ENCODE measurements at places on chromosomes 11 and 22.

GRCh38 chr11:35045236-35045820, 93.6 kb upstream of the CD44 start:
- no peak for DNase-seq

- peak; percentile 38 for DNase-seq
Observed at GRCh38 chr11:23079382-23079813, 219.1 kb upstream of the CCDC179 start.

GRCh38 chr22:48802576-48802975, 1025.1 kb downstream of the BRD1 start:
- no peak for DNase-seq

DNA sequence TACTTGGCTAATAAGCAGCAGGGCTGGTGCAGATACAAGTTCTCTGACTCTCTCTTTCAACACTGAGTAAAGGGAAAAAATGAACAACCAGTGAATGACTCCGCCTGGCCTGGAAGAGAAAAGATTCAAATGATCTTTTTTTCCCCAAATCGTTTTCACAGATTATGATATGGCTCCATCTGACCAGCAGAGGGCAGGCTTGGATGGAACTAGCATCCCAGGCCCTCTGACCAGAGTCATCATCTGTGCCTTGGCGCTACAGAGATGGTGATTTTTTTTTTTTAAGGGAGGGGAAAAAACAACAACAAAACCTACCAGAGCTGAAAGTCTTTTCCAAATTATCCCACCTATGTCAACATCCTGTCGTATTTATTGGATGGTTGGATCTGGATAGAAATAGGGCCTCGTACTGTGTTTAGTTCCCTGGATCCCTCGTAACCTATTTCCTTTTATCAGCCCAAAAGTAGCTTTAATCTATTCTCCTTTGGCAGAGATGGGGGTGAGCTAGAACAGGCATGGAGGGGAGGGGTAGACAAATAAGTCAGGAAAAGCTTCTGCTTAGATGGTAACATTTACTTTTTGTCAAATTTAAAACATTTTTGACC, 69.7 kb downstream of the PRSS23 start:
- DNase-seq, result peak; percentile 47

GRCh38 chr22:31144223-31144622, 3.9 kb upstream of the PLA2G3 start:
- DNase-seq, result peak; percentile 32

DNA sequence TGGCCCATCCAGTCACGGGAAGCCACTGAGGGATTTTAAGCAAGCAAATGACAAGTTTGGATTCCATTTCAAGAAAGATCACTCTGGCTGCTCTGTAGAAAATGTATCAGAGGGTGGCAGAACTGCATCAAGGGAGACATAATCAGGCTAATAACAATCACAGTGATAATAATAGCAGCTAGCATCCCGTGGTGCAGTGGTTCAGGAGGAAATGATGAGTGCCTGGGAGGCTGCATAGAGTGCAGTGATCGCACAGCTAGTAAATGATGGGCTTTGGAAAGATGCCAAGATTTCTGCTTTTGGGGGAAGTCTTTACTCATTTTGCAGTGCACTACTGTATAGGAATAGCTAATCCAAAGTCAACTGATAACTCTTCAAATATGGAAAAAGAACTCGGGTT, 35.8 kb downstream of the TNRC6B start:
- DNase-seq, result no peak

- peak; percentile 69 for DNase-seq
Observed at GRCh38 chr11:100632941-100633452, 54.1 kb upstream of the ARHGAP42 start.

DNA sequence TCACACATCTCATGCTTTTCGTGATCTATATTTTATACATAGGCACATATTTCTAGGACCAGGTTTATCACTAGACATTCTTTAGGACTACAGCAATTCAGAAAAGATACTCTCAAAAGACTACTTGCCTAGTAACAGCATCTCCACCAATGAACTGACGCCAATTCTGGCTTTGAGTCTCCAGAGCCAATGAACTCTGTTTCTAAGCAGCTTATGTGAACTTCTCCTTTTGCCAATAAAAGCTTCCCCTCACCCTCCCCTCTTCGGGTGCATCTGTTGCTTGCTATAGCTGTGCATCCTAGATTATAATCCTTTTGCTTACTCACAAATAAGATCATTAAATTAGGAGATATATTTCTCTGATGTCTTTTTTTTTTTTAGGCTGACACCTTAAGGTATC, 11.4 kb upstream of the ANKK1 start:
- DNase-seq, result peak; percentile 20

GRCh38 chr22:25896592-25896991, 154.6 kb downstream of the MYO18B start:
- no peak for DNase-seq

- no peak for DNase-seq
Observed at GRCh38 chr22:22138915-22139314, 105.7 kb upstream of the VPREB1 start.

- no peak for DNase-seq
Observed at GRCh38 chr11:92540096-92540495, 315.5 kb downstream of the FAT3 start.

GRCh38 chr11:130418210-130418609, 10.2 kb downstream of the ADAMTS8 start:
- no peak for DNase-seq

GRCh38 chr11:45264839-45265515, 21.2 kb downstream of the SYT13 start:
- peak; percentile 95 for DNase-seq

- DNase-seq, result no peak
Observed at GRCh38 chr11:20458905-20459632, 71.6 kb downstream of the PRMT3 start.

- peak; percentile 15 for DNase-seq
Observed at GRCh38 chr11:9057007-9057406, 34.4 kb downstream of the SCUBE2 start.

DNA sequence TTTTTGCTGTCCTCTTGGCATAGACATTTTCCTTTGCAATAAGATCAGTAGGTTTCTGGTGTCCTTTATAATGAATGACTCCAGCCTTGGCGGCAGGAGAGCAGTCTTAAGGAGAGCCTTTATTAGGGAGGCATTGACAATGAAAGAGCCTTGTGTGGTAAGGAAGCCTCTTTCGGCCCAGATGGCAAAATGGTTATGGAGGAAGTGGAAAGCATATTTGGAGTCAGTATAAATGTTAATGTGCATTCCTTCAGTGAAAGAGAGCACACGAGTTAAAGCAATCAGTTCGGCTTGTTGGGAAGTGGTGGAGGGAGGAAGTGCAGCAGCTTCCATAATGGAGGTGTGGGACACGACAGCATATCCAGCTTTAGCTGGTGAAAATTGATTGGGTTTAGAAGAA, 18.1 kb upstream of the ANO1 start:
- no peak for DNase-seq

GRCh38 chr11:115247361-115247760, 256.9 kb downstream of the CADM1 start:
- no peak for DNase-seq

GRCh38 chr11:129287920-129288319, 87.7 kb upstream of the BARX2 start:
- DNase-seq, result no peak

GRCh38 chr11:223884-224283, 12.3 kb downstream of the SIRT3 start:
- DNase-seq, result no peak

- no peak for DNase-seq
Observed at GRCh38 chr11:103928040-103928801, 108.2 kb upstream of the DDI1 start.

GRCh38 chr11:32466279-32466915, 31.1 kb upstream of the WT1 start:
- DNase-seq, result no peak

- peak; percentile 56 for DNase-seq
Observed at GRCh38 chr11:75513250-75513649, 12.5 kb downstream of the GDPD5 start.

DNA sequence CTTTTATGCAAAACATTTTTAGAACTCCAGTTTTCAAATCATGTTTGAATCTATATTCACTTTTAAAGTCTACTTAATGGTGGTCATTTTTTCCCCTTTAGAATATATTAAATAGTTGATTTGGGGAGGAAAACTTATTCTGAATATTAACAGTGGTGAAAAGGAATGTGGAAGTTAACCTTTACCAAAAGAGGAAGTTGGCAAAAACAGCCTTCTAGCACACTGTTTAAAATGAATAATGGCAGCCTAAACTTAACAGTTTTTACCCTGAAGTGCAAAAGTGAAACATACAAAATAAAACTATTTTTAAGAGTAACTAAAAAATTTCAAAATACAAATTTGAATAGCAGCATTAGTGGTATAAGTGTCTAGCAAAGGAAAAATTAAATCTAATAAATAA, 86.4 kb downstream of the GRK3 start:
- no peak for DNase-seq

- peak; percentile 92 for DNase-seq
Observed at GRCh38 chr11:57426929-57427726, at the start of gene SLC43A3. Gene SLC43A3, minus strand, starts transcription at chr11:57427121. Its CDS starts 949 bp downstream, at chr11:57426172.

GRCh38 chr11:9840460-9841004, 176.7 kb downstream of the SWAP70 start:
- DNase-seq, result no peak

GRCh38 chr11:125925247-125925740, 20.6 kb upstream of the VSIG10L2 start:
- peak; percentile 19 for DNase-seq

GRCh38 chr11:57742087-57742452, 779 bp downstream of the SELENOH start:
- no peak for DNase-seq

GRCh38 chr11:76315182-76315853, 65.6 kb downstream of the THAP12 start:
- no peak for DNase-seq

GRCh38 chr22:43244803-43245527, 58.0 kb upstream of the TTLL12 start:
- no peak for DNase-seq

DNA sequence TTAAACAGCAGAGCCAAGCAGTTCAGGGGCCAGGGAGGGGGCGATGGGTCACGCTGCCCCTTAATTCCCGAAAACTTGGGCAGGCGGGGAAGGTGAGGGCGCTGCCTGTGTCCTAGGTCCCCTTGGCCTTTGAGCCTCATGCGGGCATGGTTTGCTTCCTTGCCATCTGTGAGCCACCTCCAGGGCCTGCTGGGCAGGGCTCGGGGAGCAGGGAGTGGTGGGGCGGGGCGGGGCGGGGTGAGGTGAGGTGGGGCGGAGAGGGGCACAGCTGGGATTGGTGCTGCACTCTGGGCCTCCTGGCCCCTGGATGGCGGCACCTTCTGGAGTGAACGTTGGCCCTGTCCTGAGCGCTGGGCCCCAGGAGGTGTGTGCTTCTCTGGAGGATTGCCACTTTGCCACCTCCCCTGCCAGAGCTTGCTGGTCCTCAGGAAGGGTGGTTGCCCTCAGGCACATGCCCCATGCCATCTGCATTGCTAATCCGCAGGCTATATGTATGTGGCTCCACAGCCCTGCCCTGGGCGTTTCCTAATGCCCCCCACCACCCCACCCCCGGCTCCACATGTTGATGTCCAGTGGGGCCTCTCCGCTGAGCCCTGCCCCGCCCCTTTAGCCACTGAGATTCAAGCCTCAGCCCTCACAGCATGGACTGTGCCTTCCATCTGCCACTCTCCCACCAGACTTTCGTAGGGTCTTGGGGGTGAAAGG, 352.5 kb downstream of the TBC1D22A start:
- DNase-seq, result no peak

GRCh38 chr11:20274031-20274430, 89.5 kb upstream of the HTATIP2 start:
- DNase-seq, result no peak

GRCh38 chr11:65419460-65419771, 3.2 kb upstream of the NEAT1 start:
- DNase-seq, result no peak

DNA sequence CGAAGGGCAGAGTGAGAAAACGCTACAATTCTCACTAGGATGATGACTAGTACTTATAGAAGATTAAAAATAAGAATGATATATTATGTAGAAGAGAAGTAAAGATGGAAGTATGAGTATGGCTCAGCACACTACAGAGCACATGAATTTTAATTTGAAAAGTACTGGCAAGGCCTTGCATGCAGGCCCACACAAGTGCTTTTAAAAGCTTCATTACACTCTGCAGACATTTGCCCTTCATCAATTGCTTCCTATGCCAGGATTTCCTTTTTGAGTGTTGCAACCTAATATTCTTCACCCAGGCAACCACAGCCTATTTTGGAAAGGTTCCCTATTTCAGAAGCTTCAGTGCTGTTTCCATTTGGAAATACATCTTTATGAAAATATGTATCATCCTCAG, 81.1 kb downstream of the LARGE2 start:
- peak; percentile 32 for DNase-seq

- peak; percentile 53 for DNase-seq
Observed at GRCh38 chr11:111960916-111961315, 23.8 kb downstream of the DIXDC1 start.

DNA sequence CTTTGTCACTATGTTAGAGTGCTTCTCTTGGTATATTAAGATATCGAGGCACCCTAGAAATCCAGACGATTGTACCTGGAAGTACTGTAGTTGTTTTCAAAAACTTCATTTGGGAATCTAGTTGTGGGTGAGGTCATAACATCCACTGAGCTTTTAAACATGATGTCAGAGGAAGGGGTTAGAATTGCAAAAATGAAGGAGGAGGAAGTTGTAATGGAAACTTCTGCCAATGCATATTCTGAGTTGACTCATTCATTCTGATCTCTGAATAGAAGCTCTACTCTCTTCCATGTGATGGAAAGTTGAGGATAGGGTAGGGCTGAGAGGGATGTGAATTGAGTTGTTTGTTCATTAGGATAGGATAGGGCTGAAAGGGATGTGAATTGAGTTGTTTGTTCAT, 7.7 kb downstream of the CD44 start:
- no peak for DNase-seq
